ENCODE measurements at places on chromosomes 12 and 14.

GRCh38 chr12:86683568-86684304 lies 427.5 kb upstream of the MGAT4C start:
- DNase-seq: no peak

DNA sequence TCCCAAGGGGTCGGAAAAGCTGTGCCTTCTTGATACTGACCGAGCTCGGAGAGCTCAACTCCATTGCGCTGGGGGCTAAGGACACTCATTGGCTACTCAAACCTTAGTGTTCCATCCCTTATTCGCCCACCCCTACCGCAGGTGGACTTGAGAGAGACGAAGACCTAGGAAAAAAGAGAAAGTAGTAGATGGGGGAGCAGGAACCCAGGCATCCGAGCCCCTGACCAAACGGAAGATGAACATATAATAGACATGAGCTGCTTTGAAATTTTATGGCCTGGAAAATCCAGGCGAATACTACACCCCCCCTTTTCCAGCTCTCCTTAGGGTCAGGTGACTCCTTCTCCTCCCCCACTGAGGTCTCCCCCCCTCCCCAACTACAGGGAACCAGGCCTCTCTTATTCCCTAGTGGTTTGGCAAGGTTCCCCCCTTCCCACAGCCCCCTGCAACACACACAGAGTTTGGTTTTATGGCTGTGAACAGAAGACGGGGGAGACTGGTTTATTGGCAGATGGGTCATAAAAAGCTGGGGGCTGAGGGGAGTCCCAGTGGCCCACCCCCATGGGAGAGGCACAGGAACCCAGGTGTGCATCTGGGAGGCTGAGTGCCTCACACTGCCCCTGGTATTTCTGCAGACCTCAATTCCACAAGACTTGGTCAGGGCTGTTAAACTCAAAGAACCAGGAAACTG lies 1.6 kb downstream of the GDF11 start:
- DNase-seq: no peak

GRCh38 chr12:109087250-109087649 lies 6.0 kb downstream of the ALKBH2 start:
- DNase-seq: no peak

GRCh38 chr12:105912882-105913678 lies 225.7 kb downstream of the NUAK1 start:
- no peak for DNase-seq

- no peak for DNase-seq
These were observed at the start of gene ITGA5 for GRCh38 chr12:54419088-54419887. ITGA5 (minus strand) TSS chr12:54419266; CDS start chr12:54419198, 68 bp downstream.
